Stimulated activated CD8-positive, alpha-beta memory T cell treated with anti-CD3 and anti-CD28 coated beads, Interleukin-4, amount 100 ng/mL, for 1 hour (primary cell): ENCODE measurements at places on chromosomes 12 and 14.

GRCh38 chr12:40106655-40107054 is 774 bp upstream of the SLC2A13 start:
- DNase-seq = no peak

DNA sequence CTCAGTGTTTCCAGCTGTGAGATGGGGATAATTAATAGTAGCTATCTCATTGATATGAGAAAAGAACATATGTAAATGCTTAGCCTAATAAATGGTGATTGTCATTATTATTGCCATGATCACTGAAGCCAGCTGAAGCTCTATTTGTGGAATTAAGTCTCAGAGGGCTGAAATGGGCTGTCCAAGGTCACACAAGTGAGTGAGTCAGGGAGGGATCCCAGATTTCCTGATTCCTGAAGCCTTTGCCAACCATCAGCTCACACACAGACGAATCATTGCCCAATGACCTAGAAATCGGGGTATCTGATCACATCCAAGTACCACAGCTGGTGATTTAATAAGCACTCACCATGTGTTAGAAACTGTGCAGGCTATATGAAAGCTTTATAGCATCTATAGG is 21.6 kb upstream of the TMEM229B start:
- DNase-seq = no peak

DNA sequence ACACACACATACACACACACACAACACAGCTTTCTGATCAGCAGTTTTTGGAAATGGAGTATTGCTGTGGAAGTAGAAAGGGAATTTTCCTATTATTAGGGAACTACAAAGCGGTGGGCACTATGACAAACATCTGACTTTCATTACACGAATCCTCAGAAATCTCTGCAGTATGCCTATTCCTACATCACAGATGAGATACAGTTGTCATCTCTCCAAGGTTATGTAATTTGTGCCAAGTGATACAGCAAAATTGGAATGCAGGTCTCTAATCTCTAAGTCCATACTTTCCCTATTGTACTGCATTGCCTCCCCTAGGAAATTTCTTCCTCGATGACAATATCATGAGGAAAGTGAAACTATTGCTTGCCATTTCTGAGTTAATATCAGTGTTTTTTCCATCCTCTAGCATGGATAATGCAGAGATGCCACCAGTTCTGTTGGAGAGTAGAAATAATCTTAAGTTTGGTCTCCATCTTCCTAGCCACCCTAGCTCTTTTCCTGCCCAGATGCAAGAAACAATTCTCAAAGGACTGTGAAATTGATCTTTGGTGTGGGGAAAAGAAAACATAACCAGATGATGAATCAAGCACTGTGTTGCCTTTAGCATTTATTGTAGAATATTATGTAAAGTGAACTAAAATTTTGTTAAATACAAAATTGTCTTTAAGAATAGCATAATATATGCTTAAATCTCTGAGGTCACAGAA is 94.7 kb downstream of the ERGIC2 start:
- DNase-seq = no peak

DNA sequence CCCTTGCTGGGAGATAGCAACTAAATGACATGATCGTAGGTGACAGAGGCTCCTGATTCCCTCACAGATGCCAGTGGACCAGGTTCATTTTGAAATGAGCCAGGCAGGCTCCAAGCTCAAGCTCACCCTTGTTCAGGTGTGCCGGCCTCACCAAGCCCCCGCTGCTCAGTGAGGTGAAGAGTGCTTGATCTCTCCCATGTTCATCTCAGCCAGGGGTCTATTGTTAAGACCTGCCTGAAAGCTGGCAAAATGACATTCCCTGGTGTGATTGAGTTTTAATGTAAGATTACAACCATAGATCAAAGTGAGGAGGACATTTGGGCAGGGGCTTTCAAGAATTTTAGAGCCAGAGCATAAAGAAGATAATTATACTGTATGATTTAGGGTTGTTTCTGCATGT is 497.9 kb downstream of the EGLN3 start:
- DNase-seq = no peak

DNA sequence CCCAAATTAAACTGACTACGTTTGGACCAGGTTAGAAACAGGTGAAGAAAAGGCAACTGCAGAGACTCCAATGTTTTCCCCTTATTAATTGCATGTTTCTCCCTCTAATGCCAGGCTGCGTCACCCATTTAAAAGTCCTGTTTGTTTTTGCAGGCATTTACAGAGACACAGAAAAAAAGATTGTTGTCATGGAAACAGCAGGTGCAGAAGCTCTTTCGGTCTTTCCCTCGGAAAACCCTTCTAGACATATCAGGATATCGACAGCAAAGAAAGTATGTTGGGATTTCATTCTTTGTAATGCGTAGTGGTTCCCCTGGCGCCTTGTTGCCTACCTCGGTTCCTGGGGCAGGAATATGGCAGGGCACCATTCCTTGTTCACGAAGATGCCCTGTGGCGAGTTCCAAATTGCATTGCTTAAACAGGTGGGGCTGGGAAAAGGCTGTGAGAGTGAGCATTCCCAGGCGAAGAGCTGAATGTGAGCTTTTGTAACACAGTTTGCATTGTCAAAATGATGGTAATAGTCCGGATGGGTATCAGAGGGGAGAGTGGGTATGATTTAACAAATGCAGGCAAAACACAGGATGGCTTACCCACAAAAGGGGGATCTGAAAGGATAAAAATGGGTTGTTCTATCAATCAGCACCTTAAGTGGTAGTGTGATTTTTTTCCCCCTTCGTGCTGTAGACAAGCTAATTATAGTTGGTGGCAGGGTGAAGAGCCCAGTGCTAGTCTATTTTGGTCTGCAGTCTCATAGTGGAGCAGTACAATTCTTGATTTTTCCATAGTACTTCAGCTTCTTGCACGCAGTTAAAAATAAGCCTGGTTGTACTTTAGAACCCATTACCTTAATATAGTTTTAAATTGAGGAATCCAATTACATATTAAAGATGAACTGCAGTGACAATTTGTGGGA is 132.4 kb downstream of the GCH1 start:
- DNase-seq = no peak

GRCh38 chr12:123801573-123802178 is 39.6 kb downstream of the DNAH10 start:
- DNase-seq = no peak

DNA sequence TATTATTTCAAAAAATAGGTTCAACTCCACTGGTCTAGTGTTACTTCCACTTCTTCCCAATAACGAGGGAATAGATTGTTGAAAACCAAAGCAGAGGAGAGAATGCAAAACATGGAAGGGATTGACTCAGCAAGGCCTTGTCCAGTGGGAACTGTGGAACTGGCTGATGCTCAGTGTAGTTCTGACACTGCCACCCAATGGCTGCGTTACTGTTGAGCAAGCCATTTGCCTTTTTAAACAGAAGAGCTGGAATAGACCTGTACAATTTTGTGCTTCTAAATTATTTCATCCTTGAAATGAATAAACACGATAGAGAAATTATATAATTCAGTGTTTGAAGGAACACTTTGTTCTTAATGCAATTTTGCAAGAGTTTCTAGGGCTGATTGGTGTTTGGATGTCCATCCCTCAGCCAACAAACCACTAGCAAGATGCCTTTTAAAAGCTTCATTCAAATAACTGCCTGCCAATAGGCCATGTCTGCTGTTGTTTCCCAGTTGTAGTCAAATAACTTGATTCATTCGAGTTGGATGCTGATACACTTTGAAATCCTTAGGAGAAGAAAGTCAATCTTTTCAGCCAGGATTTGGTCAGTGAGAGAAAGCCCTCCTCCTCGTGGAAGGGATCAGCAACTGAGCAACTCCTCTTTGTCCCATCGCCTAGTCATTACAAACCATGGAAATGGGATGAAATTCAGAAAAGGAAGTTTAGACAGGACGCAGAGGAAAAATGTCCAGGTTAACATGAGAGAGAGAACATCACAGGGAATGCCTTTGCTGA is 7.3 kb upstream of the MGP start:
- no peak for DNase-seq

GRCh38 chr14:41521891-41522290 is 84.8 kb upstream of the LRFN5 start:
- DNase-seq = no peak

DNA sequence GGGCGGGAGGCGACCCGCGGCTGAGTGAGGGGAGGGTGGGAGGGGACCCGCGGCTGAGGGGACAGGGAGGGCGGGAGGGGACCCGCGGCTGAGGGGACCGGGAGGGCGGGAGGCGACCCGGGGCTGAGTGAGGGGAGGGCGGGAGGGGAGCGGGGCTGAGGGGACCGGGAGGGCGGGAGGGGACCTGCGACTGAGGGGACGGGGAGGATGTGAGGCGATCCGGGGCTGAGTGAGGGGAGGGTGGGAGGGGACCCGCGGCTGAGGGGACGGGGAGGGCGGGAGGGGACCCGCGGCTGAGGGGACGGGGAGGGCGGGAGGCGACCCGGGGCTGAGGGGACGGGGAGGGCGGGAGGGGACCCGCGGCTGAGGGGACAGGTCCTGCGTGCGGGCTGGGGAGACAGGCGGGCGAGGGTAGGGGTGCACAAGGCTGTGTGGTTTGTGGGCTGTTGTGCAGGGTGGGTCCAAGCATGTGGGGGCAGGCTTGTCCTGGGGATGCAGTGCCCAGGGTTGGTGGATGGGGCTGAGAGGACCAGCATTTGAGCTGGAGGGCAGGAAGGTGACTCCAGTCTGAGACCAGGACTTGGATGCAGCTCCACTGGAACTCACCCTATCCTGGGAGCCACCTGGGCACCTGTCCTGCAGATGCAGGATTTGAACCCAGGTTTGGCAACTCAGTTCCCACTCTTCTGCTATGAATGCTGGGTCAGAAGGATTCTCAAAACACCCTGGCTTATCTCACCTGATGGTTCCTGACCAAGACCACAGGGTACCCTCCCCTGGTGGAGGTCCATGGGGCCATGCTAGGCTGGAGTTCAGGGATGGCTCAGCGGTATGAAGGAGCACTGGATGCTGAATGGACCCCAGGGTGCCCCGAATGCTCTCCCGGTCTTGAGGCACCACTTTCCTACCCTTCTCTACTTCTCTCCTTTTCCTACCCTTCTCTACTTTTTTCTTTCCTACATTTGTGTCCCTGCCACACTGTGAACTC is 9.4 kb downstream of the PLD4 start:
- DNase-seq = no peak

- DNase-seq = no peak
These were observed 26.0 kb upstream of the VPS37B start for GRCh38 chr12:122921917-122922316.

- no peak for DNase-seq
These were observed 17.7 kb downstream of the TBK1 start for GRCh38 chr12:64469455-64470142.

DNA sequence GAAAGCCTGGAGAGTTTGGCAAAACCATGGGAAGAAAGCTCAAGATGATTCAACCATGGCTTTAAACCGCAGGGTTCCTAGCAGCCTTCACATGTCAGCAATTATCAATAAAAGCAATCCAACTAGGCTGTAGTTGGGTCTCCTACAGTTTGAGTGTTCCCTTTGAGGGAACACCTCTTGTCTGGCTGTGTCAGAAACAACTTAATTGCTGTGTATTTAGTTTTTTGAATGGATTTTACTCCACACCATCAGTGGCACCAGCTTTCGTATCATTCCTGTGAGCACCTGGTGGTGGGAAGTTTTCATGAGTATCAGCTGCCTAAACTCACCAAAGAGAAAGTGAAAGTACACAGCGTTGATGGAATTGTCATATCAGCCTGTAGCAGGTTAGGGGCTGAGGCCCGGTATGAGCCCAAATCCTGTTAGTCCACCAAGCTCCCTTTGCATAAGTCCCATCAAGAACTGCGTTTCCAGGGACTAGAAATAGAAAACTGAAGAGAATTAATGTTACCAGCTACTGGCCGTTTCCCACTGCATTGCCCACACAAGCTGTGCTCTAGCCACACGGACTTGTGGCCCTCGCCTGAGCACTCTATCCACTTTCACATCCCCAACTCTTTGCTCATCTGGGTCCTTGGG is 10.9 kb upstream of the IL26 start:
- no peak for DNase-seq

- no peak for DNase-seq
These were observed 139.0 kb downstream of the DPF3 start for GRCh38 chr14:72754949-72755348.

DNA sequence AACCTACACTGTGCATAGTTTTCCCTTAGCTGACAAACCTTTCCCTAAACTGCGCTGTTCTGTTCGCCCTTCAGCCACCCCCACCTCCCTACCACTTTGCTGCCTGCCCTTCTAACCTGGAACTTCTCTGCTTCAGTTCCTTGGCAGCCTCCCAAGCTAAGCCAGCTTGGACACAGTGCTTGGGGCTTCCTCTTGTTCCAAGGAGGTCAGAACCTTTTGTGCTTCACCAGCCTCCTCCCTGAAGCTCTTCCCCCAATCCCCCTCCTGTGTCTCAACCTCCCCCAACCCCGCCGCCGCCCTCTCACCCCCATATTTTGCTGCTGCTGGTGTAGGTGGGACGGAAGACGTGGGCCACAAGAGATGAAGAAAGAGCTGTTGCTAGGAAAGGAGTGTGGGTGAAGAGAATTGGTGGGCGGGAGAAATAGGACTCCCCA is 8.1 kb upstream of the RIC8B start:
- DNase-seq = no peak

DNA sequence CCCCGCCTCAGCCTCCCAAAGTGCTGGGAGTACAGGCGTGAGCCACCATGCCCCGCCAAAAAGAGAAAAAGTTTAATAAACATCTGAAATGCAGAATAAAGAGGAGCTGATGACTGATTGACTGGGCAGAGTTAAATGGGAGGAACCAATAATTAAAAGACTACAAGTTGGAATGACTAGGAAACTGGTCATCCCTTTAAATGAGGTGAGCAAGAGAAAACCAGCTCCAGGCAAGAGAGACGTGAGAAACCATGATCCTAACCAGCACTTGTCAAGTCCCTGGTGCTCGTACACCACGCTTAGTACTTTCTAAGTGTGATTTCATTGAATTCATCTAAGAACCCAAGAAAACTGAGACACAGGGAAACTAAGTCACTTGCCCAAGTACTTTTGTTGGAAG is 47.9 kb downstream of the MAP1LC3B2 start:
- no peak for DNase-seq

DNA sequence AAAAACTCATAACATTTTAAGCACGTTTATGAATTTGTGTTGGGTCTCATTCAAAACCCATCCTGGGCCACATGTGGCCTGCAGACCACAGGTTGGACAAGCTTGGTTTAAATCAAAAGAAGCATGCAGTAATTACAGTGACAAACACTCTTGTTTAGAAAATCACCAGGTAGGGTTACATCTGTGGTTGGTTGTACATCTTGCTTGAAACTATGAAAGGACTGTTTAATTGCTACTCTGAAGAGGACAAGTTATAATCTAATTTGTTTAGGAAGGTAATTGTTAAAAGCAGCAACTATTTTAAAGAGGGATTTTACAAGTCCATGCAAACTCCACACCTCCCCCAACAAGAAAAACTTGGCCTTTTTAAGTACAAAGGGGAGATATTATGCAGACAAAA is 4.0 kb downstream of the TRIP11 start:
- no peak for DNase-seq

GRCh38 chr14:55153951-55154350 is 24.9 kb downstream of the LGALS3 start:
- no peak for DNase-seq

DNA sequence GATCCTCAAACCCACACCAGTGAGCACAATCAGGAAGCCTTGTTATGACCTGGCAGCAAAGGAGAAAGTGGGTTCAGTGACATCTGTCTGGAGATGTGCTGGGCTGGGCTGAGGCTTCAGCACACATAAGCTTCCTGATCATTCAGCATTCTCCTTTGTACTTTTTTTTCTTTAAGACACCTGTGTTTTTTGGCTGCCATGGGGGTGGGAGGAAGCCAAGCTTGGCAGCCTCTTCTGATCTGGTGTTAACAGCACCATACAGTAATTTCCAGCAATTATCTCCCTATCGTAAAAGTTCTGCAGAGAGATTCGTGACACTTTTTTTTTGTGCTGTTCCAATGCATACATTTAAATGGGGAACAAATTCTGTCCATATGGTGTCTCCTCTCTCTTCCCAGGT is 38.9 kb upstream of the RASSF3 start:
- DNase-seq = no peak

GRCh38 chr12:43551971-43552559 is at the start of gene ADAMTS20:
Gene ADAMTS20, minus strand, starts transcription at chr12:43552203. Its CDS starts 282 bp downstream, at chr12:43551921.
- DNase-seq = no peak
